ENCODE measurements at places on chromosomes 16 and 17. TPM values are rescaled to one million over a fixed set of nuclear protein-coding genes. Genes with fewer than 3 reads are reported as not detected.

Gene SLC16A11
- total RNA-seq: 0.66 TPM

Gene PIRT
- total RNA-seq: not detected

Gene CBFA2T3
- not detected for total RNA-seq

Gene VTN
- 0.07 TPM for total RNA-seq
